ENCODE measurements at places on chromosomes 1 and 21. TPM values are rescaled to one million over a fixed set of nuclear protein-coding genes. Genes with fewer than 3 reads are reported as not detected.

DNA sequence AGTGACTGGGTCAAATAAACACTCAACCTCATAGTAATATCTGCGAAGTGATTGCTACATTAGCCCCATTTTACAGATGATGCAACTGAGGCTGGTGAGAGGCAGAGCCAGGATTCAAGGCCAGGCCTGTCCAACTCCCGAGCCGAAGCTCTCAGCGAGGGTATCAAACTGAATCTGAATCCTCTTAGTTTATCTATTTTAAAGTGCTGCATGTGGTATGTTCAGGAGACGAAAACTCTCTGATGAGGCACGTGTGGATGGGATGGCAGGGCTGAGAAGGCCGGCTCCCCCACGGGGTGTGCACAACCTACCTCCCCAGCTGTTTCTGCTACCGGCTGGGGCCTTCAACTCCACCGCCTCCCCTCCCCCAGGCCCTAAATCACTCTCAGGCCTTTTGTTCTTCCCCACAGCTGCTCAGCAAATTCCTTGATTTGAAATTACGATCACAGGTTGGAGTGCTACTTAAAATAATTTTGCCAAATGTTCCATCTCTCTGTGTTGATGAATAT, 171.8 kb downstream of the TOMM20 start:
- DNase-seq: no peak
- H3K4me3 ChIP-seq: peak overlapping the region; percentile 28
- peak overlapping the region; percentile 5 for H3K27ac ChIP-seq
- H3K4me1 ChIP-seq: peaks cover 62% of the 10 kb centered on the region
- no peaks in the 10 kb centered on the region for H3K36me3 ChIP-seq
- H3K27me3 ChIP-seq: no peaks in the 10 kb centered on the region

- peaks cover 13% of the 10 kb centered on the region for H3K4me1 ChIP-seq
- no peak overlapping the region for H3K27ac ChIP-seq
- H3K36me3 ChIP-seq: peaks cover 11% of the 10 kb centered on the region
- peaks cover 15% of the 10 kb centered on the region for H3K27me3 ChIP-seq
- peak; percentile 51 for DNase-seq
- no peak overlapping the region for H3K4me3 ChIP-seq
Observed at GRCh38 chr1:119702384-119702783, 9.3 kb upstream of the PHGDH start.

GRCh38 chr1:211829343-211830054, 1.1 kb downstream of the LPGAT1 start:
- H3K27ac ChIP-seq: peak overlapping the region; percentile 75
- H3K36me3 ChIP-seq: peaks cover 7% of the 10 kb centered on the region
- H3K4me1 ChIP-seq: peaks cover 48% of the 10 kb centered on the region
- no peak for DNase-seq
- H3K27me3 ChIP-seq: no peaks in the 10 kb centered on the region

- DNase-seq: no peak
- no peak overlapping the region for H3K4me3 ChIP-seq
- no peak overlapping the region for H3K27ac ChIP-seq
- no peaks in the 10 kb centered on the region for H3K36me3 ChIP-seq
Observed at GRCh38 chr1:29889776-29890175, 653.5 kb downstream of the PTPRU start.

DNA sequence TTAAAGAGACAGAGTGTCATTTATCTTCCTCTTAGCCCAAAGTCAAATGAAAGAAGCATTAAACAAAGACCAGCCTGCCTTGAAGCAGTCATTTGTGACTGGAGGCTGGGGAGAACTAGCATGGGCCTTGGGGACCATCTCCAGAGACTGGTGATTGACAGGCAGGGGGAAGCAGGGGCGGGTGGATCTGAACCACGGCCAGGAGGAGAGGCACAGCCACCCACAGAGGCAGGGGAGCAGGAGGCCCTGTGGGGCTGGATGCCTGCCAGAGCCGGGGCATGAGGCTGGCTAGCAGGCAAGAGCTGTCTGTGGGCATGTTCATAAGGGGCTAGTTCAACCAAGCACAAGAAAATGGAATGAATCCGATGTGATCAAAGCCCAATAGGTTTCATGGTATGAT, 73.9 kb downstream of the PLXNA2 start:
- H3K4me3 ChIP-seq: no peak overlapping the region
- peaks cover 15% of the 10 kb centered on the region for H3K36me3 ChIP-seq
- peaks cover 81% of the 10 kb centered on the region for H3K4me1 ChIP-seq
- H3K27me3 ChIP-seq: peaks cover 4% of the 10 kb centered on the region
- DNase-seq: no peak

Gene C1orf21
- total RNA-seq: 8.2 TPM

Gene TDRD10
- not detected for total RNA-seq

Gene GPR25
- total RNA-seq: not detected

Gene XCL1
- total RNA-seq: not detected

Gene SV2A
- total RNA-seq: 26.0 TPM

Measured in HFFc6 (cell line).